Esophagus squamous epithelium (tissue), 5 donors: ENCODE measurements at places on chromosomes 11 and 22.

- DNase-seq, result no peak
Observed at GRCh38 chr11:134752526-134752925, 340.5 kb upstream of the B3GAT1 start.

GRCh38 chr11:47327025-47327424 is 25.5 kb downstream of the MYBPC3 start:
- DNase-seq, result no peak

DNA sequence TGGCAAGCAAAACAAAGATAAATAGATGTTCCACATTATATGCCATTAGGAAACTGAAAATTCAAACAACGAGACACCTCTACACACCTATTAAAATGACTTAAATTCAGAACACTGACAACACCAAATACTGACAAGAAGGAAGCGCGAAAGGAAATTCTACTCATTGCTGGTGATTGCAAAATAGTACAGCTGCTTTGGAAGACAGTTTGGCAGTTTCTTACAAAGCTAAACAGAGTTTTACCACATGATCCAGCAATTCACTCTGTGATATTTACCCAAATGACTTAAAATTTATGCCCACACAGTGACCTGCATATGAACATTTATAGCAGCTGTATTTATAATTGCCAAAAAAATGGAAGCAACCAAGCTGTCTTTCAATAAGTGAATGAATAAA is 232.6 kb downstream of the CASP12 start:
- DNase-seq, result no peak

DNA sequence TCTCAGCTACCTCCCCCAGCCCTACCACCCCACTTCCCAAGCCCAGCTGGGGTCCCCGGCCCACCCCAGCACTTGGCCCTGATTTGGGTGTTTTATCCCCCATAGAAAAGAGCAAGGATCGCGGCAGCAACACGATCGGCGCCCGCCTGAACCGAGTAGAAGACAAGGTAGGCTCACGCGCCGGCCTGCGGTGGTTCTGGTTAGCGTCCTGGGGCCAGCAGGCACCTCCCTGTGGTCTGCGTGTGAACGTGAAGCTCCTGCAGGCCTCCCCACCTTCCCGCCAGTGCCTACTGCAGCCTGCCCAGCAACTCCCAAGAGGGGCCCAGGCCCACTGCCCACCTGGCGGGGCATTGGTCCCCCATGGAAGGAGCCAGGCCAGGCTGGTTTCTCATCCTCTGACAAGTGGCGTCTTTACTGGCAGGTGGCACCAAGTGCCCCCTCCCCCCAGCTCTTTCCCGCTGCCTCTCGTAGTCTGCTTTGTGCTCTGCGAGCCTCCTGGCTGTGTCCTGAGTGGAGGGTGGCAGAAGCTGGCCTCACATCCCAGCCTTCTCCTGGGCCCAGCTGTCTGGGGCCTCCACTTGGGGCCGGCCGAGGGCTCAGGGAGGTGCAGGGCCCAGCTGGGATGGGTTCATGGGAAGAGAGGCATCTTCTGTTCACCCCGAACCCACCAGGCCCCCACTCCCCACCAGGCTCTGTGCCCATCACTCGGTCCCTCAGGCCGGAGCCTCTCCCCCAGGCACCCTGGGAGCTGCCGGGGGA is 78.3 kb upstream of the KCNQ1OT1 start:
- DNase-seq, result no peak

DNA sequence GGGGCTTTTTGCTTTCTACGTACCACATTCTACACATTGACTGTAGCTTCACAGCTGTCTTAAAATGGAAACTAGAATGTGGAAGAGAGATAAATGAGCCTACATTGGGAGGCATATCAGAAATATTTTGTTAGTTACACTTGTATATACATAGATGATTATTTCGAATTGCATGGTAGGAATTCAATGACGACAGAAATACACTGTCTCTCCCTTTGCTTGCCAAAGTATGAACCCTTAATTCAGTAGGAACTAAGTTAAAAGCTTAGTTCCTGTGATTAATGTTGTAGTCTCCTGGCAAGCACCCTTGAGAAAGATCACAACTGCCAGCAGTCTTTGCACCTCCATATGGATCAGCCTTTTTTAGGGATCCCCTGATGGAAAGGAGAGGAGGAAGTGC is 10.1 kb downstream of the C11orf87 start:
- DNase-seq, result no peak

DNA sequence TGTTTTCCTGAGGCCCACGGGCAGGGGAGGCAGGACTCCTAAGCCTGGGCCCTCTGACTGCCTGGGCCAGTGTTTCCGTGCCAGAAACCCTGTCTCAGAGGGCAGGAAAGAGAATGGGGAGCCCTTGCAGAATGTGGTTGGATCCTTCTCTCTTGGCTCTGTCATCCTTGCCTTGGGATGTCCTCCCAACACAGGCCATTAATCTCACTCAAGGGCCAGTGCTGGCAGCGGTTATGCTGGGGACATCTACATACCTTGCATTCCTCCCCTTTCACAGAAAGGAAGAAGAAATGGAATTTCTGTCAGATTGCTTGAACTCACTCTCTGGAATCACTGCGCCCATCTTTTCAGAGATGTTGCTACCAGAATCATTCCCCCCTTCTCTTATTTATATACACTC is 296.9 kb downstream of the KIRREL3 start:
- DNase-seq, result no peak

DNA sequence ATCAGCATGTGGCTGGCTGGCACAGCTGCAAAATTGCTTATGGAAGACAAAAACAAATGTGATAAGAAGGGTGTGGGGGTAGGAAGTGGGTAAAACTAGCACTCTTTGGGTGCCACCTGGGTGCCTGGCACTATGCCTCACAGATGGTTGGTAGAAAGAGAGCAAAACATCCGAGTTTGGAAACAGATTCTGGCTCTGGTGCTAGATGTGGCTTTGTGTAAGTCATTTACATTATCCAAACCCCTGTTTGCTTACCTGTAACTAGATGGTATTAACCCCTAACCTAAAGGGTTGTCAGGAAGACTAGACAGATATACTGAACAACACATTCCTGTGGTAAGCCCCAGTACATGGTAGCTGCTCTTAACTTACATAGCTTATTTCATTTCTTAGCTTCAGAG is 905.6 kb downstream of the DLG2 start:
- DNase-seq, result no peak

GRCh38 chr11:11856638-11857037 is 14.9 kb downstream of the USP47 start:
- no peak for DNase-seq

GRCh38 chr22:30943368-30943767 is 25.2 kb downstream of the MORC2 start:
- no peak for DNase-seq

GRCh38 chr11:30133281-30133680 is 97.5 kb upstream of the FSHB start:
- DNase-seq, result no peak

GRCh38 chr11:126133901-126134300 is 71.2 kb upstream of the CDON start:
- no peak for DNase-seq

DNA sequence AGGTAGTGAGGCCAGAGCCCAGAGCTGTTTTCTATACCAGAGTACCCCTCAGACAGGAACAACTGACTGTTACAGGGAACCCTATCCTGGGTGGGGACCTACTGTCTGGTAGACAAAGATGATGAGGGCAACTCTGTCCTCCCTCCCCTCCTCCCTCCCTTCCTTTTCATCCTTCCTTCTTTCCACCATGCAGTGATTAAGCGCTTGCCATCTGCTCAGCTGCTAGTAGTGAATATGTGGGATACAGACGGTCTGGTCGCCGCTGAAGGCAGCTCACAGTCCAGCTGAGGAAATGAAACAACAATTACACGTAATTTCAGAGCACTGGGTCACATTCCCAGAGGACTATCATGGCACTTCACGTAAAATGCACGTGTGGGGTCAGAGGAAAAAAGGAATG is 597.1 kb downstream of the BUD13 start:
- DNase-seq, result no peak

- no peak for DNase-seq
Observed at GRCh38 chr11:9060700-9061111, 30.7 kb downstream of the SCUBE2 start.

DNA sequence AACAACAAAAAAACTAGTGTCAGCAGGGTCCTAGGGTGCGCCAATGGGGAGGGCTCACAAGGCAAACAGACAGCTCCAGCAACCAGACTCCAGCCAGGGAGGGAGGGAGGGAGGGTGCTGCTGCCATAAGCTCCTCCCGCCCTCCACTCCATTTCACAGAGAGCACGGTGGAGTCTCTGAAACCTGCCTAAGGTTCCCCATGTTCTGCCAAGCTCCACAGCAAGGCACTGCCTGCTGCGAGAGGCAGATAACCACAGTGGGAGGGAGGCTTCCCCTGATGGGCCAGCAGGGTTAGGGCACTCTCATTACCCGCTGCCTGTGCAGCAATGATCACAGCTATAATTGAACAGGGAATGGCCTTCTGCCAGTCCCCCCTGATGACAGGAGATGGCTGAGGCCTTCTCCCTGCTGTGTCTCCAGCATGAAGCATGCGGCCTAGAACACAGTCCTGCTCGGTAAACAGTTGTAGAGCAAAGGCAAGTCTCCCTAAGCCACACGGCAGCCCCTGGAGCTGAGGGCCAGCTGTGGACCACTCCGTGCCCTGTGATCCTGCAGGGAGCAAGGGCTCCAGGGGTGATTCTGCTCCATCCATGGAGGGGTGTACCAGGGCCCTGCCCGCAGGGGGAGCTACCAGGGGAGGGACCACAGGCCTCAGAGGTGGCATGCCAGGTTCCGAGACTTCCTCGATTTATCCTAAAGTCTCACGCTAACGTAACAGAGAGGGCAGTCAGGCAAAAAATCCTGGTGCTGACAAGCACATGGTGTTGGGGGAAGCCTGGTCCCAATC is 42.9 kb downstream of the PC start:
- DNase-seq, result no peak

GRCh38 chr11:93116641-93117441 is 81.0 kb downstream of the SLC36A4 start:
- no peak for DNase-seq

GRCh38 chr11:61532134-61533038 is 23.8 kb downstream of the LRRC10B start:
- DNase-seq, result no peak

DNA sequence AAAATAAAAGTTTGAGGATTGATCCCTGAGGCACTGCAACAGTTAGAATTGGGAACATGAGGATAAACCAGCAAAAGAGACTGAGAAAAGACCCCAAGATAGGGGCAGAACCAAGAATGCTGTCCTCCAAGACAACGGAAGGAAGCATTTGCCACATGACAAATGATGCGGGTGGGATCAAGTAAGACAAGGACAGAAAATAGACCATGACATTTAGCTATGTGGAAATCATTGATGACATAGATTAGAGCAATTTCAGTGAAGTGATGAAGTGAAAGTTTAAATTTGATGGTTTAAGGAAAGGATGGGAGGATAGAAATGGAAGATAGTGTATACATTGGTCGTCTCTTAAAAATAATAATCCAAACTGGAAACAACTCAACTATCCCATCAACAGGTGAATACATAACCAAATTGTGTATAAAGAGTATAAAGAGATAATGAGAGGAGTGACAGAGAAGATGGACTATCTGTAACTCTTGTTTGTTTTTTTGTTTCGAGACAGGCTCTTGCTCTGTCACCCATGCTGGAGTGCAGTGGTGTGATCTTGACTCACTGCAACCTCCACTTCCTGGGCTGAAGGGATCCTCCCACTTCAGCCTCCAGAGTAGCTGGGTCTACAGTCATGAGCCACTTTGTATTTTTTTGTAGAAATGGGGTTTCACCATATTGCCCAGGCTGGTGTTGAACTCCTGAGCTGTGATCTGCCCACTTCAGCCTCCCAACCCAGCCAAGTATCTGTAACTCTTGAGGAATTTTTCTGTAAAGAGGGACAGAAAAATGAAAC is 48.7 kb upstream of the FDX1 start:
- DNase-seq, result no peak

DNA sequence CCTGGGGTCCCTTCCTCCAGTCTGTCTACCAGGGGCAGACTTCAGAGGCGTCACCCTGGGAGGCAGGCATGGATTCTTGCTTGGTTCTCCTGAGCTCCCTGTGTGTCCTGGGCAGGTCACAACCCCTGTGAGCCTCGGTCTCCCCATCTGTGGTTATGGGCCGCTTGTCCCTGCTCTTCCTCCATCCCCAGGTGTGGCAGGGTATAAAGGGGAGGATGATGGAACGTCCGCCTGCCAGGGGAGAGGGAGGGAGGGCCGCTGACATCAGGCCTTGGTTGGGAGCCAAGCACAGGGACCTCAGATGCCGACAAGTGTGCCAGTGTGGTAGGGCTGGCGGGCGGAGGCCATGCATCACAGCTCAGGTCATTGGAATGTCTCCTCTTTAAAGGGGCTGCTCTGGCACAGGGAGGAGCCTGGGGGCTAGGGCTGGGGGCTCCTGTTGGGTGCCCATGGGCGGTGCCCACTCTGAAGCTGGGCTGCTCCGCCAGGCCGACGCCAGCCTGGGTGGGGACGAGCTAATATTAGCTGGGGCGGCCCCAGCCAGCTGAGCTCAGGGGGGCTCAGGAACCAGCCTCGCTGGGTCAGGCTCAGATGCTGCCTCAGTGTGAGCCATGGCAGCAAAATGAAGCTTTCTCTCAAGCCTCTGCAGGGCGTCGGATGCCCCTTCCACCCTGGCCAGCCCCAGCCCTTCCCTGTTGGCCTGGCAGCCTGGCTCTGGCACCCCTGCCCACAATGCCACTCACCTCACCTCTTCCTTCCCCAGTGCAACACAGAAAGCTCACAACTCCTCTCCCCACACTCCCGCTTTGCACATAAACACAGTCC is 12.8 kb downstream of the KCNC1 start:
- no peak for DNase-seq

GRCh38 chr11:109388982-109389381 is 33.0 kb upstream of the C11orf87 start:
- DNase-seq, result no peak

DNA sequence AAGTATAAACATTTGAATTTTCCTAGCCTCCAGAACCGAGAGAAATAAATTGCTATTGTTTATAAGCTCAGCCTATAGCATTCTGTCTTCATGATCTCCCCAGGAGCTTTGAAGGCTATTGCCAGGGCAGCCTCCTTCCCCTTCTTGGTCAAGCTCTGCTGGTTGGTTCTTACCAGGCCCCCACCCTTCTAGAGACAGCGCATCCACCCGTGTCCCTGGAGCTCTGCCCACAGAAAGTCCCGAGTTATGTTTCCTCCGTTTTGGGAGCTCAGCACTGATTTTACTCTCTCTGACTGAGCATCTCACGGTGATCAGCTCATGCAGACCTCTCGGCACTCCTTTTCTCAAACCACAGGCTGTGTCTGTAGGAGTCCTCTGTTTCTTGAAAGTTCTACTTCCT is 123.8 kb upstream of the SORL1-AS1 start:
- no peak for DNase-seq

- no peak for DNase-seq
Observed at GRCh38 chr11:73475549-73476095, 99.4 kb downstream of the RELT start.

DNA sequence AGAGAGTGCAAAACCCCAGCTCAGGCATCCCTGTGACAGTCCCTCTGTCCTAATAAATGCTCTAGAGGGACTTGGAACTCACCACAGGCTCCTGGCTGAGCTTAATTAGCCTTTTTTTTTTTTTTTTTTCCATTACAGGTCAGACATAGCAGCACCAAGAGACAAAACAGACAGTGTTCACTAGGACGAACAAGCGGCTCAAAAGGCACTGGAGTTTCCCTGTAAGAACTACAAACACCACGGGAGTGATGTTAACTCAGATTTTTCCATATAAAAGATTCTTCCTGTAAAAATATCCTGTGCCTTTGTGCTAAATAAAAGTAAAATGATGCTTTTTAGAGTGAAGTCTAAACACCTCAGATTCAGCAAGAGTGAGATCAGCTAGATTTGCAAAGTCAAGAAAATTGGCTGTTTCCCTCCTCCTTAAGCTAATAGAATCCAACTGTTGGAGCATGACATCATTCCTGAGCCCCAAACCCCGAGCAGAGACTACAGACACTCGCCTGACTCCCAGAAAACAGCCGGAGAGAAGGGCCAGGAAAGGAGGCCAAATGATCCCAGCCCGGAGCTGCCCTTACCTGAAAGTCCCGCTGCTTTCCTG is 101.0 kb upstream of the AKIP1 start:
- DNase-seq, result no peak
